Activated T-cell treated with anti-CD3 and anti-CD28 coated beads, Interleukin-2, amount 50 U/mL, for 72 hours (primary cell): ENCODE measurements at places on chromosomes 6 and 20. TPM values are rescaled to one million over a fixed set of nuclear protein-coding genes. Genes with fewer than 3 reads are reported as not detected.

DNA sequence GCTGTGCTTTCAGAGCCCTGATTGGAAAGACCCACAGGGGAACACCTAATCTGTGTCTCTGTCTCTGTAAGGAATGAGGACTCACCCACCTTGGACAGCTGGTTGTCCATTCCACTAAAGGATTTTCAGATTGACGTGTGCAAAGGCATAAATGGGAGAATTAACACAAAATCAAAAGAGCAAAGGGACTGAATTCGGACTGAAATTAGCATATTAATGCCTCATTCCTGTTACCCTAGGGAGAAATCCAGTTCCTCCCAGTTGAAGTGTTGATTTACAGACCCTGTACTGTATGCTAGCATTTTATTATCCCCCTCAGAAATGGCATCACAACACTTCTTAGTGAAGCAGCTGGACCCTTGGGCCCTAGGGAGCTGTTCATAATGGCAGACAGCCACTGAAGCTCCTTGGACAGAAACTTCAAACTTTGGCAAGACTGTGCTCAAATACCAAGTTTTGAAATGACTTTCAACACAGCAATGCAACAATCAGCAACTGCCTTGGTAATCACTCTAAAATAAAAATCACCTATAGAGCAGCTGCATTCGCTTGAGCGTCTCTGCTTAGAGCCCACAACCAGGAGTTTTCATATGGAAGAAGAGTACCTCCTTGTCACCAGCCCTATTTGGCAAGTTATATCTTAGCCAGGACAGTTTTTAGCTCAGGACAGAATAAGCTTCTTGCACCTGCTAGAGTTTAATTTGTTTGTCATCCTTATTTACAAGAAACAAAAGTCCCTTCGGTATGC lies 118.1 kb downstream of the TRDN start:
- no peak for DNase-seq

DNA sequence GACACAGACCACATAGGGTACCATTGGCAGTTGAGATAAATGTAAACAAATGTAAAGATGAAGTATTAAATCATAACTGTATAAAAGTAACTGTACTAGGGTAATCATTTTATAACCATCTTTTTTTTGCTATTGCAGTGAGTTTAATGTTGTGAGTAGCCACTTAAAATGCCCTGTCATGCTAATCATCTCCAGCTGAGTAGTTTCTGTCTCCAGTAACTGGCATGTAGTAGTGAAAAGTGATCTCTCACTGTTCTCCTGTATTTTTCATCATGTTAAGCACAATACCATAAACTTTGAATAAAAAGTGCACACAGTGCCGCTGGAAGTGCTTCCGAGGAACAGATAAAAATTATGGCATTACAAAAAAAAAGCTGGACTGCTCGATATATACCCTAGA lies 45.0 kb upstream of the OPRM1 start:
- DNase-seq = no peak

Gene GTSF1L
- total RNA-seq = not detected

- no peak for DNase-seq
These were observed 1008.3 kb downstream of the KIF16B start for GRCh38 chr20:15564981-15565380.

Gene FOXA2
- total RNA-seq = not detected

Gene CYP39A1
- total RNA-seq = not detected

Gene DNPH1
- total RNA-seq = 42.3 TPM

DNA sequence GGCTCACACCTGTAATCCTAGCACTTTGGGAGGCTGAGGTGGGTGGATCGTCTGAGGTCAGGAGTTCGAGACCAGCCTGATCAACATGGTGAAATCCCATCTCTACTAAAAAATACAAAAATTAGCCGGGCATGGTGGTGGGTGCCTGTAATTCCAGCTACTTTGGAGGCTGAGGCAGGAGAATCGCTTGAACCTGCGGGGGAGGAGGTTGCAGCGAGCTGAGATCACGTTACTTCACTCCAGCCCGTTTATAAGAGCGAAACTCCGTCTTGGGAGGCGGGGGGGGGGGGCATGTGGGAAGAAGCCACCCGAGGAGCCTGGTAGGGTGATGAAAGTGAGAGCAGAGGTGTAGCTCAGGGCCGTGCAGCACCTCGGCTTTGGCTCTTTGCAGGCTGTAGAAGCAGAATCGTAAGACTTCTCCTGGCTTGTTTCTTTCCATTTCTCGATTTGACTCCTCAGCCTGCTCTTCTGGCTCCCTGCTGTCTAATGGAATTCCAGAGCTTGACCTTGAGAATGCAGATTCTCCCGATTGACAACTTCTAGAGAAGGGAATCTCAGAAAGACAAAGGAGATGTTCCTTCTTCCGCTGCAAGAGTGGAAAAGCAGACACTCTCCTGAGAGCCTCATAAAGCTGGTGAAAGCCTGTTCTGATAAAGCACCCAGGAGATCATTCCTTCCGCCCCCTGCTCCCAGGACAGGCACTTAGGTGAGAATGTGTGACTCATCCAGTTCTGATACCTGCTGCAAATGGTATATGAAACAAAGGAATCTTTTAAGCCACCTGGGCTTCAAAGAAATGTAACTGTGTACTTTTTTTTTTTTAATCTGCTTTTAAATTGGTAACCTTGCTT lies 26.0 kb upstream of the PPP1R16B start:
- no peak for DNase-seq

GRCh38 chr6:3405679-3406078 lies 51.2 kb downstream of the SLC22A23 start:
- no peak for DNase-seq

DNA sequence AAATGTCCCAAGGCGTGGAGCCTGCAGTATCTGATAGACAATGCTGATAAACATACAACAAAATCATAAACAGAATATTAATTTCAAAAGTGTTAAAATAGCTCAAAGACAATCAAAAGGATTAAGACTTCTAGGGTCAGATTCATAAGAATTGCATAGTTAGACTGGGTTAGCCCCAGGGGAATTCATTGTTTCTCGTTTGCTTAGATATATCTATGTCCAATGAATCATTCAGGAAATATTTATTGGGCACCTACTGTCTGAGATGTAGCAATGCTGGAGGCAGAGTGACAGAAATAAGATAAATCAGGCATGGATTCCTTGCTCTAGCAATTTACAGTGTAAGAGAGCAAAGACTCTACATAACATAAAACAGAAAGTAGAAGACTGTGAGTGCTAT lies 124.4 kb upstream of the PRL start:
- DNase-seq = no peak

Gene NRSN1
- total RNA-seq = not detected

GRCh38 chr6:28134015-28134414 lies 7.7 kb upstream of the ZKSCAN8 start:
- DNase-seq = peak; percentile 21

DNA sequence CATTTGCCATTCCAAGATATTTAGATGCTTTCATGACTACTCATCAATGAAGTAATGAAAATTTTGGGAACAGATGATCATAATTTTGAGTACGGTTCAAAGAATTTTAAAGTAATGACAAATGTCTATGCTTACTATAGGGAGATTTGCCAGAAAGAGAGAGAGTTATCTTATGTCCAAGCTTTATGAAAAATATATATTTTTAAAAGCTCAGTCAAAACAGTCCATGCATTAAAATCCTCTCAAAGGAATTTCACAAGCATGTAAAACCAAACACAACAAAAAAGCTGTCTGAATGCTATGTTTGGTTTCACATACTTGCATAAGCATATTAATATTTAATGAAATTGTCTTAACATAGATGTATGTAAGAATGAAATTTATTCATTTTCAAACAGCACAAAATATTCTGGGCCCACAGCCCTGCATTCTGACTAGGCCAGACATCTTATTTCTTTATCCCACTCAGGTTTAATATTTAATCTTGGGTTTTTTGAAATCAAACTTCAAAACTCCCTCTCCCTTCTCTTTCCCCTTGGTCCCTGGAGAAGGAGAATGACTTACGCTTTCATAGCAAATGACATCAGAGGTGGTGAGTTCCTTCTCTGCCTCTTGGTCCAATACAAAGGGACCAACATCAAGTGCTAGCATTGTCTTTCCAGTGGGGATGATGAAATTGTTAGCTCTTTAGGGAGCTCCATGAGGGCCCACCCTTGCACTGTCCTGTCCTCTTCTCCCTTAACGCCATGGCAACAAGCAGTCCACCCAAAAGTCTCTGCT lies 94.2 kb downstream of the ADAT2 start:
- DNase-seq = no peak

Gene EFCAB8
- 1.7 TPM for total RNA-seq

Gene SIRPB2
- total RNA-seq = not detected

Gene PCK1
- total RNA-seq = not detected

- DNase-seq = no peak
These were observed 957.1 kb upstream of the EYS start for GRCh38 chr6:66664112-66664511.

DNA sequence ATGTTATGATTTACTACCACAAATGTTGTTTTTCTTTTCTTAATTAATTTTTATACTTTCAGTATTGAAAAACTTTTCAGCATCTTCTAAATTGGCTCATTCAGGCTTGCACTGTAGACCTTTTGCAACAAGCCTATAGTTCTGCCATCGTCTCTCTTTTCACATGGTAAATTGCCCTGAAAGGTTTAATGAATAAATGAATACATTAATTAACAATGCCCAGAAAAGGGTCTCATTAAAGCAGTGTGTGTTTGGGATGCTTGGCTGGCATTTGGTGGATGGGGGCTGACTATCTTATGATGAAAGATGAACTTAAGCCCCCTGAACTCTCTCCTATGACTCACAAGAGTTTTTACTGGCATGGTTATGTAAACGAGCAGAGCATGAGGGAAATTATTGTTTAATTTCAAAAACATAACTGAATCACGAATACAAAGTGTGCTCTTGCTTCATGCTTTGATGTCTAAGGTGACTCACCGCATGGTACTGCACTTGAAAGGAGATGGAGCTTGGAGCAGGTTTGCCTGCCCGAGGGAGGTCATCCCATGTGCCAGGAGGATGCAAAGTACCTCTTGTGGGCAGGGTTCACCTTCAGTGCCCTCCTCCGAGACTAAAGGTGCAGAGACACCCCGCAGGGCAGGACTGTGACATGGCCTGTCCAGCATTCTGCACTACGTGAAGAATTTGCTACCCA lies 13.8 kb upstream of the PCK1 start:
- no peak for DNase-seq

Gene CALHM5
- total RNA-seq = not detected

GRCh38 chr6:63789699-63790098 lies 154.1 kb downstream of the PHF3 start:
- no peak for DNase-seq

- DNase-seq = no peak
These were observed 4.8 kb upstream of the AIG1 start for GRCh38 chr6:143055891-143056290.

DNA sequence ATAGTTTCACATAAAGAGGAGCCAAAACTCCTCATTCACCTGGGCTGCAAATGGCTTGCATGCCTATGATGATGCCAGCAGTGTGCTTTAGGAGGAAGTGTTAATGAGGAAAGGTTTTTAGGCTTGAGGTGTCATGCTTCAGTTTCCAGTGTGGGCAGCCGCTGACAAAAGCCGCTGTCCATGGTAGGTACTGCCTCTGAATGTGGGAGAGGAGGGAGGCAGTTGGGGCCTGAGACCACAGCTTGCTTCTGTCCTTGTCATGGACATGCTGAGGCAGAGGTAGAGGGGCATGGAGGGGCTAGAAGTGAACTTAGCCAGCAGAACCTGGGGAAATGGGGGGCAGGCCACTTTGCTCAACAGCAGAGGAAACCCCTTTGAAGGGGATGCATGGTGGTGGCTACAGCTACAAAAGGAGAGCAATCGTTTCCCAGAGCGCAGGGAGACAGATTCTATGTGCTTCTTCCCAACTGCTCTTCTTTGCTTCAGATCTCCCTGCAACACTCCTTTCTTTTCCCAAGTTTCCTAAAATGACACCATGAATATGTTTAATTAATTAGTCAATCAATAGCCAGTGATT lies 372.1 kb upstream of the CNR1 start:
- no peak for DNase-seq

Gene HEBP2
- total RNA-seq = 36.5 TPM

- no peak for DNase-seq
These were observed 2.3 kb downstream of the PLAGL2 start for GRCh38 chr20:32205110-32205842.

- DNase-seq = peak; percentile 84
These were observed 28.4 kb downstream of the LYRM2 start for GRCh38 chr6:89610149-89610642.

DNA sequence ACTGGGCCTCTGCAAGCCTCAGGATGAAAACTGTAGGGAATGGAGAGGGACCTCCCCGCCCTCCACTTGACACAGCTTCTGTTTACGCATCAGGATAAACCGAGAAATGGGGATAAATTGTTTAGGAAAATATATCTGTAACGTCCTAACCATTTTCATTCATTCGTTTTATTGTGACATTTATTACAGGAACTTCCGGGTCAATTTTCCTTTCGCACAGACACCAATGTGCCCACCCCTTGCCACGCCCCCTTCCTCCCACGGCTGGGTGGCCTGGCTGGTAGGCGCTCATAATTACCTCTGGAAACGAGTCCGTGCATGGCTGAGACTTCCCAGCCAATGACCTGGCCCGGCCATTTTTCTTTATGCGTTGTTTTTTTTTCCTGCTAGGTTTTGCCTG lies 96.1 kb downstream of the BMP7 start:
- no peak for DNase-seq

DNA sequence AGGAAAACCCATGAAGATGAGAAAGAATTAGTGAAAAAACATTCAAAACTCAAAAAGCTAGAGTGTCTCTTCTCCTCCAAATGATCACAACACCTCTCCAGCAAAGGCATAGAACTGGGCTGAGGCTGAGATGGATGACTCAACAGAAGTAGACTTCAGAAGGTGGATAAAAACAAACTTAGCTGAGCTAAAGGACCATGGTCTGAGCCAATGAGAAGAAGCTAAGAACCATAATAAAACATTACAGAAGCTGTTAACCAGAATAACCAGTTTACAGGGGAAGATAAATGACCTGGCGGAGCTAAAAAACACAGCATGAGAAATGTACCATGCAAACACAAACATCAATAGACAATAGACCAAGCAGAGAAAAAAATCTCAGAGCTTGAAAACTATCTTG lies 904.1 kb upstream of the MANEA start:
- no peak for DNase-seq

Gene GCNT2
- total RNA-seq = 3.1 TPM

GRCh38 chr6:73389854-73390253 lies 4.8 kb upstream of the DDX43 start:
- no peak for DNase-seq

GRCh38 chr20:24731312-24731711 lies 217.8 kb upstream of the CST7 start:
- DNase-seq = no peak

- no peak for DNase-seq
These were observed 39.9 kb downstream of the MYO6 start for GRCh38 chr6:75788894-75789293.

GRCh38 chr6:161265975-161266374 lies 7.9 kb downstream of the AGPAT4 start:
- DNase-seq = no peak
